CD4-positive, alpha-beta T cell treated with Interleukin-1 beta for 1 hour (primary cell): ENCODE measurements at places on chromosomes 6 and 20.

GRCh38 chr6:31607317-31607716 lies 7.7 kb upstream of the AIF1 start:
- no peak for DNase-seq

GRCh38 chr6:75296811-75297779 lies 12.5 kb upstream of the TMEM30A start:
- DNase-seq: peak; percentile 71

DNA sequence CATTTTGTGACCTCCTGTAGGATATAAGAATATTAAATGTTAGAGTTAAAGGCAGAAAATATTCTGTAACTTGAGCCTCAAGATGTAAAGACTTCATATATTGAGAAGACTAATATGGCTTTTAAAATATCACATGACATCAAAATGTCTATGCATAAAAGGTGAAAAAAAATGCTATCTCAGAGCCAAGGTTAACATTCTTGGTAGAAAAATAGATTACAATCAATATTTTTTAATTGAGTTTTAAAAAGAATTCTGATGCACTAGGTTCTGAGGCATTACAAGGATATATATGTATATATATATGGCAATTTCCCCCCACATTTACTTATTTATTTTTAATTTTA lies 46.2 kb upstream of the RAB23 start:
- DNase-seq: no peak

GRCh38 chr6:143468026-143468425 lies 17.4 kb downstream of the PEX3 start:
- no peak for DNase-seq

DNA sequence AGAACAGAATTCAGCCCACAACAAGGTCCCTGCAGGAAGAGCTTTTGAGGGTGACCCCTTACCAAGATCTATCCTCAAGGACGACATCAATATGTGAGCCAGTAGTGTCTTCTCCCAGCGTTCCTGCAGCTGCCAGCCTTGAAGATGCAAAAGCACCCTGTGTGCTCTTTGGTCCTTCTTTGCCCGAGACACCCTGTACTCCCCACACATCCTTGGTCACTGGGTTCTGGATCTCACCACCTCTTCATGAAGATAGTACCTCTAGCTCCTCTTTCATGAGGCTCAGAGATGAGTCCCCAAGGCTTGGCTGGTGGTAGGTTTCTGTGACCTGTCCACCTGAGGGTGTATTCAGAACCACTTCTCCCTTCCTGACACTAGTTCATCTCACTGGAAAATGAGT lies 259.6 kb upstream of the FOXQ1 start:
- DNase-seq: no peak

DNA sequence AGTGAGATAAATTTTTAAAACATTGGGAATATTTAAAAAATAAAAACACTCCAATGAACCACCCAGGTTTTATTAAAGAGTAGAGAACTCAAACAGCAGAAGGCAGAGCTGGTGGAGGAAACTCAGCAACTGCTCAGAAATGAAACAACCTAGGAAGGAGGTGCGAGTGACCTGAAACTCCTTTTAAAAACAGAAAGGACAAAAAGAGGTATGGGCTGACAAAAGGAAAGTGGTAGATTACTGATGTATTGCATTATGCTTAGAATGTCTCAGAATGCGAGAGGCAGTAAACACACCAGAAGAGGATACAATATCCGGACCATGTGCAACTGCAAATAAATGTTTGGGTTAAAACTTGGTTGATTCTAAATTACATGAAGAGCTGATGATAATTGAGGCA lies 97.6 kb downstream of the ESR1 start:
- no peak for DNase-seq

DNA sequence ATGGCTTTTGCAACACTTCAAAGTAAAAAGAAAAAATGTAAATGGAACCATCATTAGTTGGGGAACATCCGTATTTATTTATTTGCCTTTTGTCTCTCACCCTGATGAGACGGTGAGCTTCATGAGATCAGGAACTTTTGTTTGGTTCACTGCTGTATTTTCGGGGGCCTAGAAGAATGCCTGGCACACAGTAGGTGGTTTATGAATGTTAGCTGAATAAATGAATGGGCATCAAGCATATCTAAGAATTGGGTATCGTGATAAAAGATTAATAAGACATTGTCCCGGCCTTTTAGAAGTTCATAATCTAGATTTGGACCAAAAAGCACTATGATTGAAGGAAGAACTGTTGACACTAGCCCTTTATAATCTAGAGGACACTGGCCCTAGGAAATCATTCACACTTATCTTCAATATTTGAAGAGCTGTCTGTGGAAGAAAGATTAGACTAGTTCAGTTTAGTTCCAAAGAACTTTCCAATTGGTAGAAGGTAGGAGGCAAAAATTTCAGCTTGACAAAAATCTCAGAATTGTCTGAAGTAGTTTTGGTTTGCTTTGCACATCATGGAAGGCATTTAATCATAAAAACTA lies 70.3 kb upstream of the CD83 start:
- no peak for DNase-seq

DNA sequence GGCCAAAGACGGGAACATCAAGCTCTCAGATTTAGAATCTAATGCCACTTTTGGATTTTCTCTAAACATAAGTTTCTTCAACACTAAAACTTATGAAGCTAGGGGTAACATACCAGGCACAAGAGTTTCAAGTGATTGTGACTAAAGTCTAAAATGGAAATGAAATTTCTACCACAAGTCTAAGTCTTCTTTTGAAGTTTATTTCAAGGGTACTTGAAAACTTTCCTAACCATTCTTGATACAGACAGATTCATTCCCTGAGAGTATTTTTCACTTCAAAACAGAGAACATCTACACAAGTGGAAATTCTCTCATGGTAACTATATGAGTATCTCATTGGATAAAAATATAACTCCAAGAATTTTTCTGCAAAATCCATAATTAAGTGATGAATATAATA lies 56.2 kb downstream of the BTBD9 start:
- no peak for DNase-seq

- DNase-seq: no peak
Observed at GRCh38 chr6:17729223-17730077, 22.7 kb upstream of the NUP153 start.

GRCh38 chr6:51299621-51300380 lies 481.1 kb downstream of the TFAP2B start:
- no peak for DNase-seq

DNA sequence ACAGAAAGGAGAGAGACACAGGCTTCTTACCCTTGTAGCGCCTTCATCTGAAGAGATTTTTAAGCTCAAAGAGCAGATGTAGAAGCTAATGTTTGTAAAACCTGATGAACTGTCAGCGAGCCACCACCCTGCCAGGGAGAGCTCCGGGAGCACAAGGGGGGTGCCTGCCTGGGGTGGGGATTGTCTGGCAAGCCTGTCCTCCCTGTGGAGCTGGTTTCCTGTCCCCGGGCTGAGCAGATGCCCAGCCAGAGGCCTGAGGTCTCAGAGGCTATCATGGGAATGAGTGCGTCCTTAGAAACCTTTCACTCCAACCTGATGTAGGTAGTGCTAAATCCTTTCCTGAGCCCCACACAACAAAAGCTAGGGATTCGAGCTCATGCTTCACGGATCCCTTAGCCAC lies 41.9 kb upstream of the NR2E1 start:
- DNase-seq: no peak
